ENCODE measurements at places on chromosomes 12 and 14. TPM values are rescaled to one million over a fixed set of nuclear protein-coding genes. Genes with fewer than 3 reads are reported as not detected.

GRCh38 chr14:93901813-93902212 lies 25.3 kb upstream of the FAM181A start:
- no peak for DNase-seq
- no peaks in the 10 kb centered on the region for H3K36me3 ChIP-seq
- no peak overlapping the region for H3K27ac ChIP-seq
- peaks cover 8% of the 10 kb centered on the region for H3K27me3 ChIP-seq

Gene ACVRL1
- 115 TPM for total RNA-seq

- H3K36me3 ChIP-seq: no peaks in the 10 kb centered on the region
- no peak for DNase-seq
- no peak overlapping the region for H3K4me3 ChIP-seq
- no peak overlapping the region for H3K27ac ChIP-seq
- no peaks in the 10 kb centered on the region for H3K4me1 ChIP-seq
- H3K27me3 ChIP-seq: no peaks in the 10 kb centered on the region
Observed at GRCh38 chr14:49930720-49931119, 37.8 kb downstream of the ARF6 start.

Gene CLEC9A
- not detected for total RNA-seq

Gene OR4E2
- not detected for total RNA-seq

Gene CLEC12A
- not detected for total RNA-seq

- H3K4me3 ChIP-seq: no peak overlapping the region
- no peaks in the 10 kb centered on the region for H3K4me1 ChIP-seq
- H3K27me3 ChIP-seq: no peaks in the 10 kb centered on the region
- DNase-seq: no peak
Observed at GRCh38 chr12:62995097-62995496, 60.1 kb upstream of the PPM1H start.

GRCh38 chr14:69300601-69301221 lies 40.8 kb downstream of the GALNT16 start:
- H3K27me3 ChIP-seq: no peaks in the 10 kb centered on the region
- no peak overlapping the region for H3K27ac ChIP-seq
- DNase-seq: no peak
- H3K4me3 ChIP-seq: no peak overlapping the region

DNA sequence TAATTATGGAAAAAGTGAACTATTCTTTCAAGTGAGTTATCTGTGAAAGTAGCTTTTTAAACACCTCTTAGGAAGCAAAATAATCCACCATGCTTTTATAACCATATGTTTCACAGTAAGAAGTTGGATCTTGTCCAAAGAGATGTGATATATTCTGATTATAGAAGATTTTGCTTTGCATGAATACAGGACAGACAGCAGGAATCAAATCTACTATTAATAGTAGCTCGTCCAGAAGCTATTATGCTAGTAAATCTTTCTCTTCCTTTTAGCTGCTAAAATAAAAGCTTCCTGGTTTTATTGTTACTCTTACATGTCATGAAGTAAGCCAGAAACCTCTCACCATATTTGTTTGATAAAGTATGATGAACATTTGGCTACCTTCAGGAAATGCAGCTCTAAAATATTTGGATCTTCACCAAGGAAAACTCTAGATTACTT lies 257.0 kb downstream of the IPO8 start:
- no peaks in the 10 kb centered on the region for H3K36me3 ChIP-seq
- H3K4me1 ChIP-seq: no peaks in the 10 kb centered on the region
- no peaks in the 10 kb centered on the region for H3K27me3 ChIP-seq
- no peak overlapping the region for H3K4me3 ChIP-seq
- peak overlapping the region; percentile 12 for H3K27ac ChIP-seq
- DNase-seq: no peak

DNA sequence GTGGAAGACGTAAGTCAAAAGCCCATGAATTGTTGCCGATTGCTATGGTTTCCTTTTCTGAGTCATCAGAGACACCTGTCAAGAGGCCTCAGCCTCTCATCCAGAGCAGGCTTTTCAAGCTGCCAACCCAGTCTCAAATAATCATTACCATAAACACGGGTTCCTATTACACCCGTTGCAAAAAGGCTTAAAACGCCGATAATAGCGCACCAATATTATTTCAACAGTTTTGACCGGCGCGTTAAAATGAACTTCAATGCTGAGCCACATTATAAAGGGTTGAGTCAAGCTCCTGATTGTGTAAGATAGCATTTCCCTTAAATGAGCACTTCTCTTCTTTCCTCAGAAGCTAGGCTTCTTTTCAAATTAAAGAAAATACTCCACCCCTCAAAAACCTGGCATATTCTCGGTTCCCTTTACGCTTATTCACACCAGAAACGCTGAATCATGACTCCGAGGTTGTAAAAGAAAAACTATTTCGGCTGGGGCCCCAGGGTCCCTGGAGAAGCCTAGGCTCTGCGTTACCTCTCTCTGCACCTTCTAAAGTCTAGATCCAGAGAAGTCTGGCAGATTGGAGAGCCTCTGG lies 1.4 kb downstream of the TMTC1 start:
- no peak for DNase-seq
- peak overlapping the region; percentile 75 for H3K4me3 ChIP-seq
- H3K4me1 ChIP-seq: peaks cover 8% of the 10 kb centered on the region
- H3K27me3 ChIP-seq: peaks cover 47% of the 10 kb centered on the region
- H3K36me3 ChIP-seq: no peaks in the 10 kb centered on the region

Gene GNS
- 31.0 TPM for total RNA-seq

DNA sequence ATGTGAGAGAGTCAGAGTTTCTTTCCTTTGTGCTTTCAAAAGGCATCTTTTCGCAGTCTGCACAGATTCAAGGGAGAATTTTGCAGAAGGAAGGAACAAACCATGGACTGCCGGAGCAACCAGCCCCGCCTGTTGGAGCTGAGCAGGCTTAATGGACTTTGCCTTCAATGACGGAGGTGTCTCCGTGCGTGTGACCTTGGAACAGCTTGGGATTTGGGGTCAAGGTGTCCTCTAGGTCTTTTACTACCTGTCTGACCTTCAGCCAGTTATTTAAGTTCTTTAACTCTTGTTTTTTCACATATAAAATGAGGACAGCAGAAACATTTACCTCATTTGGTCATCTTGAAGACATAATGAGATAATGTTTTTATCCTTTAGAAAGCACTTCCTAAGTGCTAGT lies 4.1 kb downstream of the FGF23 start:
- no peak overlapping the region for H3K4me3 ChIP-seq
- H3K36me3 ChIP-seq: no peaks in the 10 kb centered on the region
- H3K4me1 ChIP-seq: no peaks in the 10 kb centered on the region
- no peak overlapping the region for H3K27ac ChIP-seq
- peaks cover 8% of the 10 kb centered on the region for H3K27me3 ChIP-seq

Gene NTN4
- 6.7 TPM for total RNA-seq

DNA sequence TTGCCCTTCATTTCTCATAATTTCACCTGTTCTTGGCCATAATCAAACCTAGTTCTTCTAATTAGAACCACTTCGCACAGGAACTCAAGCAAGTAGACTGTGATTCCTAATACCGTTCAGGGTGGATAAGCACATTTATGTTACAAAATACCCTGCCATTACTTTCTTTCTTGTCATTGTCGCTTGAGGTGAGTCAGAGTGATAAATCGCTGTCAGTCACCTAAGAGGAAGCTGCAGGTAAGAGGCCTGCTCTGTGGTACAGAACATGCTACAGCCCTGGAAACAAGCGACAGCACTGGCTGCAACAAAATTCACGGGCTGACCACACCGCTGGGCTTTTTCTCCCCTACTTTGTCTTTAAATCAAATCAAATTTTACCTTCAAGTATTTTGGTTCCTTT lies 218.2 kb downstream of the ANO6 start:
- H3K27ac ChIP-seq: no peak overlapping the region
- H3K36me3 ChIP-seq: no peaks in the 10 kb centered on the region
- no peaks in the 10 kb centered on the region for H3K4me1 ChIP-seq
- DNase-seq: no peak
- no peak overlapping the region for H3K4me3 ChIP-seq

DNA sequence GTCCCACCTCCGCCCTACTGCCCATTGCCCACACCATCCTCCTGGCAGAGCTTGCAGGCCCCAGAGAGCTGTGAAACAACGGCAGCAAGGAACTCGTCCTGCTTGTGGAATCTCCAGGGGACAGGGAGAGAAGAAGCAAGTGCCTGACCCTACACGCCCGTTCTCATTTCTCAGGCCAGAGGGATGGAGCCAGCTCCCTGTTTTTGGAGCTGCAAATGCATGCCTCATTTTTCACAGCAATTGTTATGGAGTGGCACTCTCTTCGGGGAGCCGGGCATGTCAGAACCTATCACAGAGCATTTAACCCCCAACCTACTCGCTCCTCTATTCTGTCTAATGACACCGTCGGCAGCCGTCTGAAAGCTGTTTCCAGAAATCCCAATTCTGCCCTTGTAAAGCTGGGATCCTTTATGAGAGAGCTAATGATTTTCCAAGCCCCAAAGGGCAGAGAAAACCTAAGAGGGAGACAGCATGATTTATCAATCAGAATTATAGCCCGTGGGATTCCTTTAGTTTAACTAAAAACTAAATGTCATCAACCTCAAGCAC lies 222.3 kb upstream of the NOS1 start:
- no peaks in the 10 kb centered on the region for H3K36me3 ChIP-seq
- no peak overlapping the region for H3K27ac ChIP-seq
- H3K27me3 ChIP-seq: peaks cover 3% of the 10 kb centered on the region
- no peak overlapping the region for H3K4me3 ChIP-seq
- DNase-seq: no peak
- H3K4me1 ChIP-seq: no peaks in the 10 kb centered on the region

- H3K4me3 ChIP-seq: no peak overlapping the region
- no peak overlapping the region for H3K27ac ChIP-seq
- H3K27me3 ChIP-seq: no peaks in the 10 kb centered on the region
- no peak for DNase-seq
Observed at GRCh38 chr14:86055512-86056075, 525.6 kb downstream of the FLRT2 start.

- no peak for DNase-seq
- no peak overlapping the region for H3K27ac ChIP-seq
- H3K4me1 ChIP-seq: no peaks in the 10 kb centered on the region
- H3K36me3 ChIP-seq: no peaks in the 10 kb centered on the region
- H3K4me3 ChIP-seq: no peak overlapping the region
Observed at GRCh38 chr12:124026755-124027745, 54.0 kb downstream of the ZNF664 start.

GRCh38 chr14:78346747-78347146 lies 176.6 kb downstream of the NRXN3 start:
- no peak for DNase-seq
- H3K27me3 ChIP-seq: no peaks in the 10 kb centered on the region
- no peaks in the 10 kb centered on the region for H3K4me1 ChIP-seq
- H3K4me3 ChIP-seq: no peak overlapping the region
- no peaks in the 10 kb centered on the region for H3K36me3 ChIP-seq

GRCh38 chr12:127501916-127502315 lies 765.1 kb upstream of the TMEM132C start:
- no peaks in the 10 kb centered on the region for H3K27me3 ChIP-seq
- no peaks in the 10 kb centered on the region for H3K4me1 ChIP-seq
- no peaks in the 10 kb centered on the region for H3K36me3 ChIP-seq
- H3K4me3 ChIP-seq: no peak overlapping the region
- no peak overlapping the region for H3K27ac ChIP-seq

Gene SLC10A1
- not detected for total RNA-seq

GRCh38 chr14:98925354-98926040 lies 346.5 kb downstream of the BCL11B start:
- H3K4me1 ChIP-seq: no peaks in the 10 kb centered on the region
- no peaks in the 10 kb centered on the region for H3K36me3 ChIP-seq
- no peaks in the 10 kb centered on the region for H3K27me3 ChIP-seq
- H3K27ac ChIP-seq: no peak overlapping the region
- H3K4me3 ChIP-seq: no peak overlapping the region

DNA sequence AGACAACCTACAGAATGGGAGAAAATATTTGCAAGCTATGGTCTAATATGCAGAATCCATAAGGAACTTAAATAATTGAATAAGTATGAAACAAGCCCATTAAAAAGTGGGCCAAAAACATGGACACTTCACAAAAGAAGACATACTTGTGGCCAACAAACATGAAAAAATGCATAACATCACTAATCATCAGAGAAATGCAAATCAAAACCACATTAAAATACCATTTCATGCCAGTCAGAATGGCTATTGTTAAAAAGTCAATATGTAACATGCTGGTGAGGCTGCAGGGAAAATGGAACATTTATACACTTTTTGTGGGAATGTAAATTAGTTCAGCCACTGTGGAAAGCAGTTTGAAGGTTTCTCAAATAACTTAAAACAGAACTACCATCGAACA lies 945.4 kb upstream of the FLRT2 start:
- no peaks in the 10 kb centered on the region for H3K4me1 ChIP-seq
- no peak overlapping the region for H3K27ac ChIP-seq
- no peaks in the 10 kb centered on the region for H3K36me3 ChIP-seq
- H3K27me3 ChIP-seq: no peaks in the 10 kb centered on the region

DNA sequence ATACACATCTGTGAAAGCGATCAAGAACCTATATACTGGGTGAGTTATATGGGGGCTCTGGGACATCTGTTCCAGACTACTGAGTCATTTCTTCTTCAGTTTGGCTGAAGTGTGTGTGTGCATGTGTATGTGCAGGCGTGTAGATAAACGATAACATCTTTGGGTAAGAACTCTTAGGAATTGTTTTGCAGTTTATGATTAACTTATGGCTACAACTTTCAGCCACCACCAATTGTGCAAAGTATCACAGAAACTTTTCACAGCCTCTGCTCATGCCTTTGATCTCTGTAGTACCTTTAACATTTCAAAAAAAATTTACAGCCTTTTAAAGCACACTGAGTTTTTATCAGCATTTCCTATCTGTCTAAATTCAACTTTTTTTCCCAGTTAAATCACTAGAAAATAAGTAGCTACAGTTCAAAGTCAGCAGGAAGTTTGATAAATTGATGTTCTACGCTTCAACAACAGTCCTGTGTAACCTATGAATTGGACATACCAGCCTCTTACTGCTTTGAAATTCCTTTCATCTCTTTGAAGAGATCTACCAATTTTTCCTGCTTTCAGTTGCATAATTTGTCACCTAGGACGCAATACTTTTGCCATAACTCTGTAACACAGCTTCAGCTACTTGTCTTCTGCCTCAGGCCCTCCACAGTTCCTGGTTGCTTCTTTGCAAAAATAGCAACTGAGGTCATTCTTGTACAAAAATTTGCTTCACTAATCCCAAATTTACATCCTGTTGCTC lies 43.0 kb downstream of the PPM1H start:
- no peaks in the 10 kb centered on the region for H3K36me3 ChIP-seq
- DNase-seq: no peak
- no peaks in the 10 kb centered on the region for H3K27me3 ChIP-seq

Data from transverse colon (tissue), 4 donors.